Stimulated activated CD4-positive, alpha-beta T cell treated with anti-CD3 and anti-CD28 coated beads, Interleukin-1b, Interleukin-23, amount 100 ng/mL, for 48 hours (primary cell): ENCODE measurements at places on chromosomes 3 and 15.

DNA sequence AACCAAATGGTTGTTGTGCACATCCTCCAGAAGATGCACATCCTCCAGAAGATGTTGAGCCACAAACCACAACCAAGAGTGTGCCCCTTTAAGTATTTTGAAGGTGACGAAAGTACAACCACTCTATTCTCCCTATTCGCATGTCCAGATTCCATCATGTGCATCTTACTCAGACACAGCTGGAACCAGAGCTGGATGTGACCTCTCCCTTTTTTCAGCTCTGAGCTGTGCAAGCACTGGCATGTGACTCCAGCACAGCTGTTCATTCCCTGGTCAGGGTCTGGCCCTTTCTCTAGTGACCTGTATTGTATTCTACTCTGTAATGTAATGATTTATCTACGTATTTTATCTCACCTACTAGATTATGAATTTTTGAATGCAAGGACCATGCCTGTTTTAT is 29.3 kb upstream of the DLG1 start:
- DNase-seq, result no peak

DNA sequence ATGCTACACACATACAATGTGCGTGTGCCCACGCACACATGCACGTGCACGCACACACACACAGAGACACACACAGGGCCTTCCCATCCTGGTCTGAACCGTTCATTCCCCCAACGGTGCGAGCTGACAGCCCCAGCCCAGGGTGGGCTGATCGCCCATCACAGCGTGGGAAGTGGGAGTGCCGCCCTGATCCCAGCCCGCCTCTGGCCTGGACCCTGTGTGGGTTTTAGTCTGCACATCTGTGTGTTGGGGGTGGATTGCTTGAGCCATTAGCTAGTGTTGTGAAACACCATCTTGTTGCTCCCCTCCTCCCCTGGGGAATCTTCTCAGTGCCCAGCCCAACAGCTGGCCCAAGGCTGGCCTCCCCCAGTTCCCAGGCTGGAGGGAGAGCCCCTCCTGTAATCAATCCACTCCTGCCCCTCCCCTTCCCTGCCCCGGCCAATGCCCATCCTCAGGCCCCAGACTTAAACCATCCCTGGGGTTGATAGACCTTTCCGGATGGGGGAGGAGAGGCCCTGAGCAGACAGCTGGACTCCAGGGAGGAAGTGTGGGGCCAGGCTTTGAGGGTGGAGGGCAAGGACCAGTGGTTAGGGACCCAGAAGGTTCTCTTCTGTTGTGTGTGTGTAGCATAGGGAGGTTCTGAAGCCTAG is 8.3 kb downstream of the SEMA3G start:
- DNase-seq, result no peak

DNA sequence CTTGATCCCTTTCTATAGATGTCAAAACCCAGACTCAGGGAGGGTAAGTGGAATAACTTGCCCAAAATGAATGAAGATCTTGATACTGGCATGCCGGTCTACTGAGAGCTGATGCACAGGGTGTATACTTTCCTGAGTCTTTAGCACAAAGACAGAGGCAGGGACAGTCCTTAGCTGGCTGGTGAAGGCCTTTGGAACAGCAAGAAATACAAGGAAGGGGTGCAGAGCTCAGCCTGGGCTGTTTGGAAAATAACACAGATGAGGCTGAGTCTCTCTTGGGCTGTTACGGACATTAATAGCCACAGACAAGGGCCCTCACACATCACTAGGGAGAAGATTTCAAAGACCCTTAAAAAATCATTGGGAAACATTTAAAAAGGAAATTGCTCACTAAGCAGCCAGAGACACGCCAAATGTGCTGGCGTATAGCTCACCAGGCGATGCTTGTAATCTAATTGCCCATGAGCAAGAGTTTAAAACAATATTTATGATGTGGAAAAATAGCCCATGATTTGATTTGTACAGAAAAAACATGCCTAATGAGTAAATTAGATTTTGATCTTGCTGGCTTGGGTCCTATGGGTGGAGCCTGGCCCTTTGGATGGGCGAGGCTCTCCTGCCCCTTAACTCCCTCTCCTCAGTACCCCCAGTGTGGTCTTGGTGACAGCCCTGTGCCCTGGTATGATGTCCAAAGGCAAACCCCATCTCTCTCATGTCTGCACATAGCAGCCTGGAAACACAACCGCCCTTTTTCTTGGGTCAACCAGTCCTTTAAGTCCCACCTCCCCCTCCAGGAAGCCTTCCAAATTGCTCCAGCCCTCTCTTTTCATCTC is 81.8 kb upstream of the MRPS22 start:
- no peak for DNase-seq

GRCh38 chr3:183911087-183911486 is 26.4 kb upstream of the PARL start:
- DNase-seq, result no peak

DNA sequence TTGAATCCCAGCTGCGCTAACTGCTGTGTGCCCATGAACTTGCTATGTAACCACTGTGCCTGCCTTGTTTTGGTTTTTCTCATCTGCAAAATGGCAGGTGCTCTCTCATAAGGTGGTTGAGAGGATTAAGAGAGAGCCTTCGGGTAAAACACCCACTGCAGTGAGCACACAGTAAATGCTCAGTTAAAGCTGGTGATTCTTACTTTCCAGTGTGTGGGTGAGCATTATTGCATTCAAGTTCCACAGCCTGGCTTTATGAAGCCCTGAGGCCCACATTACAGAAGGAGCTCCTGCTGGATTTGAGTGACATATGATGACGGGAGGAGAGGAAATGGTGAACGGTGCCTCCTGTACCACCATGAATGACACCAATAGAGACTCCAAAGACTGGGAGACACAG is 83.5 kb upstream of the SEC13 start:
- DNase-seq, result no peak

GRCh38 chr15:39774688-39775267 is 7.9 kb downstream of the FSIP1 start:
- peak; percentile 23 for DNase-seq

- DNase-seq, result no peak
Observed at GRCh38 chr15:49620199-49620598, 419 bp downstream of the FAM227B start.

- DNase-seq, result no peak
Observed at GRCh38 chr3:156381253-156381652, 173.7 kb downstream of the SSR3 start.

DNA sequence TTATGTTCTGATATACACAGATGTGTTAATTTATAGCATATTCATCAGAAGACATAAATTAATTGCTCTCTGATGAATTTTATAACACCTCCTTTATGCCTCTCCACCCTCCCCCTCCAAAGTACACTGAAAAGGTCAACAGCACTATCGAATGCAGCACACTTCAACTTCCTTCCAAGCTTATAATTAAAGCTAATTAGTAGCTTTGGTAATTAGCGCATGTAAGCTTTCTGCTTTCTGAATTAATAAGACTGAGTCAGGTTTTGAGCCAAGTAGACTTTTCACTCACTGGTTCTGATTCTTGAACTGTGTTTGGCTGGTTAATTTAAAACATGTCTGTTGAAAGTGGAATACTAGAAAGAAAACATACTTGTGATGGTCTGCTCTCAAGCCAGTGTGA is 760.8 kb upstream of the CFAP20DC start:
- DNase-seq, result no peak

GRCh38 chr15:39312984-39313383 is 267.9 kb upstream of the THBS1 start:
- no peak for DNase-seq

GRCh38 chr3:187044206-187044605 is 95.1 kb downstream of the RPL39L start:
- DNase-seq, result no peak

- no peak for DNase-seq
Observed at GRCh38 chr3:187997946-187998561, 155.9 kb upstream of the LPP start.

GRCh38 chr15:51842852-51843737 is 13.6 kb downstream of the TMOD3 start:
- DNase-seq, result peak; percentile 45

- DNase-seq, result peak; percentile 19
Observed at GRCh38 chr15:62742409-62743171, 300.0 kb upstream of the TPM1 start.

- no peak for DNase-seq
Observed at GRCh38 chr3:63861306-63861705, 2.3 kb downstream of the THOC7 start.

- no peak for DNase-seq
Observed at GRCh38 chr3:78726545-78726944, 1041.3 kb downstream of the ROBO1 start.

DNA sequence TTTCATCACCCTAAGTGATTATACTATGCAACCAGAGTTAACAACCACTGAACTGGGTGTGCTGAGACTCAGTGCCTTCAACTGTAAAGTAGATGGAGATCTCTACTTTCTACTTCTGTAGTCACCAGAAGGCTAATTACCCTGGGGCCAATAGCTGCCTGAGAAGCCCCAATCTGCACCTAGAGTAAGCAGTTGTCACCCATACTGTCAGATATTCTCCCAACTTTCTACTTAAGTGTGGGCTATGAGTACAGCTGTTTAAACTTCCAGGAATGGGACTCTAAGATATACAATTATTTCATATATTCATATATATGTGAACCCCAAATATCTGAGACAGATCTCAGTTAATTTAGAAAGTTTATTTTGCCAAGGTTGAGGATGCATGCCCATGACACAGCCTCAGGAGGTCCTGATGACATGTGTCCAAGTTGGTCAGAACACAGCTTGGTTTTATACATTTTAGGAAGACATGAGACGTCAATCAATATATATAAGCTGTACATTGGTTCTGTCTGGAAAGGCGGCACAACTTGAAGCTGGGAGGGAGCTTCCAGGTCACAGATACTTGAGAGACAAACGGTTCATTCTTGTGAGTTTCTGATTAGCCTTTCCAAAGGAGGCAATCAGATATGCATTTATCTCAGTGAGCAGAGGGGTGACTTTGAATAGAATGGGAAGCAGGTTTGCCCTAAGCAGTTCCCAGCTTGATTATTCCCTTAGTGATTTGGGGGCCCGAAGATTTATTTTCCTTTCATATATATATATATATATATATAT is 41.9 kb downstream of the CCNL1 start:
- no peak for DNase-seq

DNA sequence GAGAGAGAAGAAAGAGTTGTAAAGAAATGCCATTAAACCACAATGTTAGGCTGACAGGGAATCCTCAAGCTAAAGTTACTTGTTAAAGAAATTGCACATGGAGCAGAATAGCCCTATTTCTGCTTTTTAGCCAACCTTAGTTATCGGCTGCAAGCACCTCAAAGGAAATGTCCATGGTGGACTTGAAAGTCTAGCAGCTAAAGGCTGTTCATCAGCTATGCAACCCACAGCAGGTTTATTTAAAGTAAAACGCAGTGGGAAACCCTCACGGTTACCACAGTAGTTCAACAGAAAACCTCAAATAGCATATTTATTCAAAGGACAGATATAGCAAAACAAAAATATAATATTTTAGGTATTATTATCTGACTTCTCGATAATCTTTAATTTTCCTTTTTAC is 967.2 kb downstream of the IGSF11 start:
- DNase-seq, result no peak

DNA sequence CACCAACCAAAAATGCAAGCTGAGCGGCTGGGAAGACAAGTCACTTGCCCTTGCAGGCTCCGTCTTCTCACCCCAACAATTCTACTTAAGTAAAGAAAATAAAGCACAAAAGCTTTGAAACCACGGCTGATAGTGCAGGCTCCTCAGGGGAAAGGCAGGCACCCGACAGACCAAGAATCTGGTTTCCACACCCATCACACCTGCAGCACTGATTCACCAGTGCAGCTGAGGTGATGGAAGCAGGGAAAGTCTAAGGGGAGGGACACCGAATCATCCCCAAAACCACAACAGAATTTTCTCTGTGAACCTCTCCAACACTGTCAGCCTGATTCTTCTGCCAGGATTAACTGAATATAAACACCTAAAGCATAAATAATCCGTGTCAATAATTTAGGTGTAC is 62.0 kb upstream of the NSMCE3 start:
- DNase-seq, result no peak

- no peak for DNase-seq
Observed at GRCh38 chr3:160098261-160098908, 109.8 kb downstream of the IL12A start.

- DNase-seq, result no peak
Observed at GRCh38 chr15:80754014-80754413, 25.2 kb upstream of the CEMIP start.

DNA sequence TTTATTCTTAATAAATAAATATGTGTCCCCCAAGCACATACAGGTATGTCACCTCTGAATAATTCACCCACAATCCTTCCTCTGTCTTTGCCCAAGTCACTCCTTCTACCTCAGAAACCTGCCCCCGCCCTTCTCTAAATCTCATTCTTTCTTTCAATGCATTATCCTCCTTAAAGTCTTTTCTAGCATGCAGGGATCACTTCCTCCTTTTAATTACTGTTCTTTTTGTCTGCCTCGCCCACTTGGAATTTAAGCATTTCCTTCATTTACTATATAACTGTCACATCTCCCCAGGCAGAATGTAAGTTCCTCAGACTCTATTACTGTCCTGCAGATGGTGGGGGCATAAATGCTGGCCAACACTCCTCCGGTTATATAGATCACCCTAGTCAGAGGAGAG is 7.8 kb downstream of the CCDC80 start:
- DNase-seq, result no peak

- DNase-seq, result no peak
Observed at GRCh38 chr3:146110161-146110560, 50.8 kb downstream of the PLOD2 start.

- no peak for DNase-seq
Observed at GRCh38 chr3:62614527-62614926, 241.2 kb upstream of the FEZF2 start.

DNA sequence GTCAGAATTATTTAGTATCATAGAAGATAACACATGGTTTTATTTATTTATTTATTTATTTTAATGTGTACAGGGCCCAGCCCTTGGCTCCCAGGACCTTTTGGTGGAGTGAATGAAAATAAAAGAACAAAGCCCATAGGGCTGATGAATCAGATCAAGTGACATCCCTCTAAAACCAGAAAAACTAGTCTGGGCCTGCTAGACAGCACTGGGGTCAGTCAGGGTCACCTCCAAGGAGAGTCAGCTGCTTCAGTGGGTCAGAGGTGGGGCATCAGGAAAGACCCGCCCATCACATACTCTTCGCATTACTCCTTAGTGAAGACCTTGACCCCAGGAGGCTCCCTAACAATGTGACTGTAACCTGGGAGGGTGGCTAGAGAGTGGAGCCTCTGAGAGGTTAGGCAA is 12.8 kb downstream of the PPCDC start:
- no peak for DNase-seq

- DNase-seq, result no peak
Observed at GRCh38 chr3:114469070-114469469, 175.2 kb downstream of the TIGIT start.
